ENCODE measurements at places on chromosomes 12 and 14. TPM values are rescaled to one million over a fixed set of nuclear protein-coding genes. Genes with fewer than 3 reads are reported as not detected.

Gene RIMKLB
- polyA plus RNA-seq = 19.5 TPM

Gene IL26
- polyA plus RNA-seq = not detected

Gene GDF3
- polyA plus RNA-seq = not detected

Gene ASCL1
- polyA plus RNA-seq = 5.6 TPM

Gene CMKLR1
- polyA plus RNA-seq = 3.8 TPM

Gene ADCY4
- 16.4 TPM for polyA plus RNA-seq

- no peak for DNase-seq
Measured at GRCh38 chr12:85820101-85820500, 16.1 kb downstream of the RASSF9 start.

GRCh38 chr12:130761537-130762318 lies 45.6 kb upstream of the RIMBP2 start:
- DNase-seq = peak; percentile 36

DNA sequence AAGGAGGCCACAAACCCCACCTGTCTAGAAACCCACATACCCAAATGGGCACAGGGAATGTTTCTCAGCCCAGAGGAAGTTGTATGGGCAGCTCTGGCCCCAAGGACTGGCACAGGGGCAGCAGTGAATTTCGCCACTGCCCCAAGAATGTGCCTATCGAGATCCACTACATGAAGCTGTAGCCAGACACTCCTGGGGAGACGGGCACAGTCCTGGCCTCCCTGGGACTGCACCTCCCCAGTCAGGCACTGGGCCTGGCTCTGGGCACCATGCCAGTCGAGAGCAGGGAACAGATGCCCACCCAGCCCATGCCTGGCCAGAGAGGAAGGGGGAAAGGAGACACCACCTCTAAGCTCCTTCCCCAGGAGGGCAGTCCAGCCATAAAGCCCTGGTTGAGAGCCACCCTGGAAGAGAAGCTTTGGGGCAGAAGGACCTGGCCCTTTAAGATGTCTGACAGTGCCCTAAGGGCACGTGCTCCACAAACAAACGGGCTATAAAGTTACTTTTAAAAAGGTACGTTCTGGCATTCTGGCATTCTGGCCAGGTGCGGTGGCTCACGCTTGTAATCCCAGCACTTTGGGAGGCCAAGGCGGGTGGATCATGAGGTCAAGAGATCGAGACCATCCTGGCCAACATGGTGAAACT lies 8.4 kb downstream of the ADCY6 start:
- no peak for DNase-seq

GRCh38 chr12:113485330-113485729 lies 13.7 kb upstream of the LHX5 start:
- DNase-seq = no peak

- DNase-seq = no peak
Measured at GRCh38 chr14:74459289-74459946, 33.4 kb upstream of the SYNDIG1L start.

DNA sequence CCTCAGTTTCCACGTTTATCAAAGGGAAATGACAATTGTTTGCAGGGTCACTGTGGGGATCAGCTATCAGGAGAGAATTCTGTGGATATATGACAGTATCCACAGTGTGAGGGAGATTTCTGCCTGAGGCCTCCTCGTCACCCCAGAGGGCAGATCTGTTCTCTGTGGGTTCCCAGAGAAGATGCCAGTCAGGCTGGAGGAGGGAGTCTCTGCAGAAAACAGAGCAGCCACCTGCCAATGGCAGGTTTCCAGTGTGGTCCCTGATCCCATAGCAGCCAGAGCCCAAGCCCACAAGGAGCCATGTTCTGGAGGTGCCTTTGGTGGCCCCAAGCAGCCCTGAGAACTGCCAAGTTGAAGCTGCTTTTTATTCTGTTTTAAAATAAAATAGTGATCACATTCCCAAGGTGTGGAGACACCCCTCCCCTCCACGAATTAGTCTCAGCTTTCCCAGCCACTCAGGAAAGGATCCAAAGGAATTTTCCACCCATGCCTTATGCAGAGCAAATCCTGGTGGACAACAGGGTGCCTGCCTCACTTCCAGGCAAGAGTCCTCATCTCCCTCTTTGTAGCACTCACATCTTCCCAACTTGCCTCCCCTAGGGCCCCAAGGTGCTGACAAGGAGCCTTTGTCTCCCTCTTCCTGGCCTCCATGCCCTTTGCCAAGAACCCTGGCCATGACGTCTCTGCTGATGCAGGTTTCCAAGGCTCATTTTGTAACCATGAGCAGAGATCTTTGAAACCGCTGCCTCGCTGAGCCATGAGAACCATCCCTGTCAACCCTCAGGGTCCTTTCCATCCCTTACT lies 20.4 kb downstream of the CMKLR1 start:
- DNase-seq = no peak

DNA sequence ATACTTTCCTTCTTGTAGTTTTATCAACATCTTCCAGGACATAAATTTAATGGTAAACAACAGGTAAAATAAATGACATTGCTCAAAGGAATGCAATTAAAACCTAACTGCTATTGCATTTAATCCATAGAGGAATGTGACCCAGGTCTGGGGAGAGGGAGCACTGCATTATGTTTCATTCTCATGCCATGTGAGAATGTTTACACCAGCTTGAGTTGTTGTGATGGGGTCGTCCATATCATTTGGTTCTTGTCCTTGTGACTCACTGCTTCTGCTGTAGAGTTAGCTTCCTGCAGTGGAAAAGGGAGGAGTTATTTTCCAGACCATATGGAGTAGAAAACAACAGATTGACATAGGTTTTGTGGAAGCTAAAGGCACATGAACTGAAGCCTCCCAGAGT lies 129.3 kb upstream of the PMCH start:
- no peak for DNase-seq

GRCh38 chr14:34007902-34008301 lies 57.0 kb upstream of the EGLN3 start:
- no peak for DNase-seq

- peak; percentile 2 for DNase-seq
Measured at GRCh38 chr12:44285321-44285960, 449.6 kb downstream of the TMEM117 start.

- no peak for DNase-seq
Measured at GRCh38 chr12:12079291-12079690, 8.6 kb downstream of the BCL2L14 start.

- DNase-seq = no peak
Measured at GRCh38 chr12:53586745-53587144, 39.4 kb downstream of the ATF7 start.

DNA sequence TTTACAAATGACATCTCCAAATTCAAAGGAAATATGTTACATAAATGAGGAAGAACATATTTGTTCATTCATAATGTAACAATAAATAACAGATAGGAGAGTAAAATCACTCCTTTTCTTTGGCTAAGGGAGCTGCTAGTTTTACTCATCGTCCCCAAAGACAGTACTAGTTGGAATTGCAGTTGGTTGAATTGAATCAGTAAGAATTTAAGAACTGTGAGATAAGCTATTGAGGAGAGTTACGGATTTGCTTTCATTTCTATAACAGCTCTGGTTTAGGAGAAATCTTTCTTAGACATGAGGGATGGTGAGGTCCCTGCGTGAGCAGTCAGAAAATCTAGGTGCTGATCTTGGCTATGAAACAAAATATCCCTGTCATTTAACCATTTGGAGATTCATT lies 402.8 kb downstream of the AEBP2 start:
- DNase-seq = no peak

DNA sequence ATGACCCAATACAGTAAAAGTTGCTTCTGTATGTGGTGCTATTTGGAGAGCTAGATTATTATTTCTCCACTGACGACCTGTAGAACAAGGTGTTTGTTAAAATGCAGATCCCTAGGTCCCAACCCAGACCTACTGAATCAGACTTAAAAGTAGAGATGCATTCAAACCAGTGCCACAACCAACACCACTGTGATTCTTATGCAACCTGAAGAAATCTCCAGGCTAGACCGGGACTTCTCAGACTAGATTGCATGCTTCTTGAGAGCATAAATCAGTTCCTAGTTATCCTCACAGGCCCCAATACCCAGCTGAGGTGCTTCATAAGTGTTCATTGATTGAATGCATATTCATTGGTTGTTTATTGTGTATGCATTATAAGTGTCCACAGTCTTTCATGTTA lies 78.2 kb downstream of the SPTSSA start:
- no peak for DNase-seq

DNA sequence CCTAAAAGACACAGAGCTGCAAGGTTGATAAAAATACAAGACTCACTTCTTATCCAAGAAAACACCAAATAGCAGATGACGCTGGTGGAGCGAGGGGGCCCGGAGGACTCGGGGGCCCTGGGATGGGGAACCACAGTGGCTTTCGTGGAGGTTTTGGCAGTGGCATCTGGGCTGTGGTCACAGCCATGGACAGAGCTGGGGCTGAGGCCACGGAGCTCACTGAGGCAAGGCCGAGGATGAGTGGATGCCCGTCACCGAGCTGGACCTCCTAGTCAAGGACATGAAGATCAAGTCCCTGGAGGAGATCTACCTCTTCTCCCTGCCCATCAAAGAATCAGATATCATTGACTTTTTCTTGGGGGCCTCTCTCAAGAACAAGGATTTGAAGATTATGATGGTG lies 117.2 kb downstream of the PTPRO start:
- DNase-seq = no peak

DNA sequence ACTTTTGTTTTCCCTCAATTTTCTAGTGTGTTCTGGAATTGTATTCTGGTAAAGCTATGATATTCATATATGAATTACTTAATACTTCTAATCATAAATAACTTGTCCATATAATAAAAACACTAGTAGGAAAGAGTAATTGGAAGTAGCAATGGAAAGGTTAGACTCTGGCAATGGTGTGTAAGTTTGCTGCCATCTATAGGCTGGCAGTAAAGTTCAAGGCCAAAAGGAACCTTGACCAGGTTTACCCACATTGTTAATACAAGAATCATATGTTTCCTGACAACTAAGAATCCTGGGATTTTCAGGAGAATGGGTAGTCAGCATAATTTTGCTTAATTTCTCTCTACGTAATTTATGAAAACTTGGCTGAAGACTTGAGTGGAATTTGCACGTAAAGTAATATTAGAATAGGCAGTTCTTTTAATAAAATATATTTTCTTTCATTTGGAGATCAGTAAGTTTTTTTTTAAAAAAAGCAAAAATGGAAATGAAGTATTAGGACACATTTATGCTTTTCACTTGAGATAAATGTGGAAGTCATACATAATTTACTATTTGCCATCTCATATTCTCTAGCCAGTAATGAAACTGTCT lies 926.7 kb downstream of the GALC start:
- no peak for DNase-seq

- DNase-seq = no peak
Measured at GRCh38 chr12:46490635-46491034, 118.1 kb upstream of the SLC38A2 start.

Data from small intestine (tissue), 16 donors.